ENCODE measurements at places on chromosomes 5 and 9.

- no peak for DNase-seq
Measured at GRCh38 chr9:133429641-133430161, 7.5 kb downstream of the ADAMTS13 start.

DNA sequence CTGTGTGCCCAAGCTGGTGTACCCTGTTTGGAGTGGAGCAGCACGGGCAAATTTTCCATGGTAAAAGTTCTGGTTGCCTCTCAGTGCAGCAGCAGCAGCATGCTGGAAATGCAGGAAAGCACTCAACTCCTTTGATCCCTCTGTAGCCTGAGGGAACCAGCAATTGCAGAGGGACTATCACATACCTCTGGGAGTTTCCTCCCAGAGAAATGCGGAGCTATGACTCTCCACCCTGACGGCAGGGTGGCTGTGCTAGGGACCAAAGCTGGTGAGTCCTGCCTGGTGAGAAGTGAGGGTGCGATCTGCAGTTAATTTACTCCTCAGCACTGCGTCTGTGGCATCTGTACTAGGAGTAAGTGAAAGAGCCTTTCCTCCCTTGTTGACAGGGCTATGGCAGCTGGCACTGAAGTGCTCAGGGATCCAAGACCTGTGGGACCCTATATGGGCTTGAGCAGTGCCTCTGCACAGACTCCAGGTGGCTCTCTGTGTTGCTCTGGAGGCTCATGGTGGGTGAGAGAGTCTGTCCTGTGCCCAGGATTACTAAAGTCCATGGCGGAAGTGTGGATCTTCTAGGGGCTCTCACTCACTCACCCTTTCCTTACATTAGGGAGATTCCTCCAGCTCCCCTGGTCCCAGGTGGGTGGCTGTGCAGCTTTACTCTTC, 601.2 kb upstream of the TYRP1 start:
- DNase-seq, result no peak

- DNase-seq, result no peak
Measured at GRCh38 chr5:150278046-150278730, 11.4 kb downstream of the CAMK2A start.

DNA sequence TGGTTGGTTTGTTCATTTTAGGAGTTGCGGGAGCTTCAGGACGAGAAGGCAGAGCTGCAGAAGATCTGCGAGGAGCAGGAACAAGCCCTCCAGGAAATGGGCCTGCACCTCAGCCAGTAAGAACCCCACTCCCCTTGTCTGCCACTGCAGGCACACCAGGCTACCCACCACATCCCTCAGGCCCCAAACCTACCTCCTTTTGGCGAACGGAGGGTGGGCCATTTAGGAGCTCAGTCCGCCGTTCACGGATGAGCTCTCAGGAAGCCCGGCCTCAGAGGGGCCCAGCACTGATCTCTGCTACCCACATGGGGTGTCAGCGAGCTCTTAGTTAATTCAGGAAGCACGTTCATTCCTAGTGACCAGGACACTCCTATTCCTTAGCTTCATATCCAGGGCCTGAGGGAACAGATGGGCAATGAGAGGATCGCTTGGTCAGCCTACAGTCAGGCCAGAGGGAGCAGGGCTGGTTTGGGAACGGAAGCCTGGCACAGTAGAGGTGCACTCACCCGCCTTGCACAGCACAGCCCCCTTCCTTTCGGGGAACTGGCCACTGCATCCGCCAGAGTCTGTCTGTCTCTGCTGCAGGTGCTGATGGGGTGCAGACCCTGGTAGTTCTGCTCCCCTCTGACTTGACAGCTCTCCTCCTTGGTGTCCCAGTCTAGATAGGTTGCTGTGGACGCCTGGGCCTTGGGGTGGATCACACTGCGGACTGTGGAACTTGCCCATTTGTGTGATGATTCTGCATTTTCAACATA, 21.4 kb downstream of the HNRNPH1 start:
- DNase-seq, result no peak

- no peak for DNase-seq
Measured at GRCh38 chr9:94166976-94167346, 82.7 kb downstream of the PTPDC1 start.

GRCh38 chr5:93092349-93093105, 488.5 kb downstream of the NR2F1-AS1 start:
- DNase-seq, result no peak
